ENCODE measurements at places on chromosomes 7 and 10. TPM values are rescaled to one million over a fixed set of nuclear protein-coding genes. Genes with fewer than 3 reads are reported as not detected.

- no peak for DNase-seq
Observed at GRCh38 chr7:18213652-18214051, 186.0 kb upstream of the PRPS1L1 start.

PAX2 gene
- not detected for total RNA-seq

DNA sequence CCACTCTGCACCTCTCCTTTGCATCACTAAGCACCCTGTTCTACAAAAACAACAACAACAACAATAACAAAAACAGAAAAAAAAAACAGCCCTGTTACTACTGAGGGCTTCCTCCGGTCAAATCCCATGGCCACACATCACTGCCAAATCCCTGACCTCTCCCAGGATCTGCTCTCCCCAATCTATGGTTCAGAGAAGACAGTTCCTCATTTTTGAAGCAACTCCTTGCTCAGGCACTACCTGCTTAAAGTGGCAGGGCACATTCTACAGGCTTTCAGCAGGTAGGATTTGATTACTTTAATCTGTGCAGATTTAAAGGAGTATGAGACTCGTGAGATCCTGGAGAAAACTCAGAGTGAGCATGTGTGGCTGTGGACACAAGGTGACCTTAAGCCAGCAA lies 46.9 kb downstream of the PIK3CG start:
- DNase-seq, result no peak

ITIH5 gene
- 33.6 TPM for total RNA-seq

AKR1D1 gene
- total RNA-seq, result not detected
